Breast epithelium (tissue), 4 donors: ENCODE measurements at places on chromosomes 1 and 21.

DNA sequence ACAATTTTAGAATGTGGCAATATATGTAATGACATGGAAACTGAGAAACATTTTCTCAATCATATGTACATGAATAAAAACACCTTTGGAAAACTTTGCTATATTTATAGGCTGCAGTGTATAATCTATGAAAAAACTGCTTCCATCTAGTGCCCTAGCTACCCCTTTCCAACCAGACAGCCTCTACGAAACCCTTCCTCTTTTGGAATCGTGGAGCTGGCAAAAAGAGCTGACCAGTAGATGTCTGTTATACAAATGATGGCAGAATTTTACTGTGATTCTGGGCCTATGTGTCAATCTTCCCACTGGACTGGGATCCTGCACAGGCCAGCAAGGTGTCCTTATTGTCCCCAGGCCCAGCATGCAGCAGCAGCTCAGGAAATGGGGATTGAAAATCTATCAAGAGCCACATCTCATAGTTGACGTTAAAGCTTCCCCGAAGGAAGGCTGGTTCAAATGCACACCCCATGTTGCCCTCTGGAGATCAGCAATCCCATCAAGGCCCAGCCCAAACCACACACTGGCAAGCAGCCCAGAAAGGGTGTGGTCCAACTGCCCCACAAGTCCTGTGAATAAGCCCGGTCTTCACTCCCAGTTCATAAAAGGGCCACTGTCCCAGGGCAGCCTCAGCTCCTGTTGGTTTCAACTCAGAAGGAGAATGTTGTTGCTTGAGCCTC is 8.8 kb upstream of the FAM20B start:
- peak; percentile 93 for DNase-seq

- DNase-seq: no peak
Observed at GRCh38 chr1:181179987-181180365, 91.5 kb downstream of the IER5 start.

- no peak for DNase-seq
Observed at GRCh38 chr1:93732514-93732913, 50.9 kb upstream of the BCAR3 start.

DNA sequence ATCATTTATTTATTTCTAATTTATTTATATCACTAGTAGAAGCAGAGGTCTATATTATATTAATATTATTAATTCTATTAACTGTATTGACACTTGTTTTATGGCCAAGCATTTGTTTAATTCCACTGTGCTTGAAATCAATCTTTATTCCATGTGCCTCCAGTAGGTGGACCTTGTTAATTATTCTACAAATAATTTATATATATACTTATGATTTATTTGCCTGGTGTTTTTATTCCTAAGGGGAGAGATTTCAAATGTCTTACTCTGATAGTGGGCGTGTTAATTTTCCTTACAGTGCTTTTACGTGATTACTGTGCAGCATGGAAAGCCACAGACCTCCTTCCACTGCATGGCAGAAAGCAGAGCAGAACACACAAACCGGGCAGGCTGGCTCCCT is 17.5 kb upstream of the OR6N2 start:
- DNase-seq: no peak

- no peak for DNase-seq
Observed at GRCh38 chr1:172408958-172409357, 11.5 kb upstream of the C1orf105 start.

- DNase-seq: peak; percentile 70
Observed at GRCh38 chr1:64308866-64309265, 105.4 kb downstream of the UBE2U start.

GRCh38 chr1:99170516-99170915 is 93.8 kb upstream of the PLPPR4 start:
- DNase-seq: no peak

- DNase-seq: no peak
Observed at GRCh38 chr1:9180111-9180819, 51.4 kb upstream of the GPR157 start.

GRCh38 chr21:24208562-24209260 is 1398.6 kb downstream of the MRPL39 start:
- DNase-seq: no peak

DNA sequence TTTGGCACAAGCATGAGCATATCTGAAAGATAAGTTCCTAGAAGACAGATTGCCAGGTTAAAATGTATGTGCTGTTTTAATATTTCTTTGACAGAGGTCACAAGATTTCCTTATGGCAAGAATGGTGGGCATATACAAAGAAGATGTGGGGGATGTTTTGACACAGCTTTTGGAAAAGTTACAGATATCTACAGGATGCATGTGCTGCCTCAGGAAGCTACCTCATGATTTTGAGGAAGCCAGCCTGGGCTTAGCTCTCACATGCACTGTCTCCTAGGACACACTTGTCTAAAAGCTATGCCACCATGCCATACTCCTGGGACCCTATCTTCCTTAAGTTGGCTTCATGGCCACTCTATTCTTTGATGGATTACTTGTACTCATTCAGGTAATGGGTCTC is 99.9 kb downstream of the C1orf94 start:
- no peak for DNase-seq

GRCh38 chr1:36751525-36751924 is 268.8 kb upstream of the CSF3R start:
- no peak for DNase-seq

DNA sequence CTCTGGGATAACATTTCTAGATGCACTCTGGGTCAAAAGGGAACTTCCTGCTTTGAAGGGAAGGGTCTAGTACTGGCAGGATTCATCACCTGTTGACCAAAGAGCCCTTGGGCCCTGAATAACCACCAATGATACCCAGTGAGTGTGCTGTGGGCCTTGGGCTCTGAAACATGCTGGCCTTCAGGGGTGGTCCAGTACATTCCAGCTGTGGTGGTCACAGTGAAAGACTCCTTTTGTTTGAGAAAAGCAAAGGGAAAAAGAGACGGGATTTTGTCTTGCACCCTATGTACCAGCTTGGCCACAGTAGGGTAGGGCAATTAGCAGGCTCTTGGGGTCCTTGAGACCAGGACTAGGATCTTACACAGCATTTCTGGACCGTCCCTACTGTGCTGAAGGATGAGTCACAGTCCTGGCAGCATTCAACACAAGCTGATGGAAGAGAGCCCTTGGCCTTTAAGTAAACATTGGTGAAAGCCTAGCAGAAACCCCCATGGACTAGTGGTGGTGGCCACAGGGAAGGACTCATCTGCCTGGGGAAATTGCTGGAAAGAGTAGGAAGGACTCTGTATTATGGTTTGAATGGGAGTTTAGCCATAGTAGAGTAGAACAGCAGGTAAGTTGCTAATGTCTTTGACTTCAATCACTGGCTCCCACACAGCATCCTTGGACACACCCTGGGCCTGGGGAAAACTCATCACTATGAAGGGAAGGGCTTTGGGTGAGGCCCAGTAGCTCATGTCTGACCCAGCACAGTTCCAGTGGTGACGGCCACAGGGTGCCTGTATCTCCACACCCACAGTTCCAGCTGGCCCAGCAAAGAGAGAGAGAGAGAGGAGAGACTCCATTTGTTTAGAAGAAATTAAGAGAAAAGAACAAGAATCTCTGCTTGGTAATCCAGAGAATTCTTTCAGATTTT is 87.5 kb downstream of the COL24A1 start:
- DNase-seq: no peak
